ENCODE measurements at places on chromosomes 11 and 22.

GRCh38 chr22:46661221-46661851 lies 41.1 kb downstream of the GRAMD4 start:
- no peak for DNase-seq

DNA sequence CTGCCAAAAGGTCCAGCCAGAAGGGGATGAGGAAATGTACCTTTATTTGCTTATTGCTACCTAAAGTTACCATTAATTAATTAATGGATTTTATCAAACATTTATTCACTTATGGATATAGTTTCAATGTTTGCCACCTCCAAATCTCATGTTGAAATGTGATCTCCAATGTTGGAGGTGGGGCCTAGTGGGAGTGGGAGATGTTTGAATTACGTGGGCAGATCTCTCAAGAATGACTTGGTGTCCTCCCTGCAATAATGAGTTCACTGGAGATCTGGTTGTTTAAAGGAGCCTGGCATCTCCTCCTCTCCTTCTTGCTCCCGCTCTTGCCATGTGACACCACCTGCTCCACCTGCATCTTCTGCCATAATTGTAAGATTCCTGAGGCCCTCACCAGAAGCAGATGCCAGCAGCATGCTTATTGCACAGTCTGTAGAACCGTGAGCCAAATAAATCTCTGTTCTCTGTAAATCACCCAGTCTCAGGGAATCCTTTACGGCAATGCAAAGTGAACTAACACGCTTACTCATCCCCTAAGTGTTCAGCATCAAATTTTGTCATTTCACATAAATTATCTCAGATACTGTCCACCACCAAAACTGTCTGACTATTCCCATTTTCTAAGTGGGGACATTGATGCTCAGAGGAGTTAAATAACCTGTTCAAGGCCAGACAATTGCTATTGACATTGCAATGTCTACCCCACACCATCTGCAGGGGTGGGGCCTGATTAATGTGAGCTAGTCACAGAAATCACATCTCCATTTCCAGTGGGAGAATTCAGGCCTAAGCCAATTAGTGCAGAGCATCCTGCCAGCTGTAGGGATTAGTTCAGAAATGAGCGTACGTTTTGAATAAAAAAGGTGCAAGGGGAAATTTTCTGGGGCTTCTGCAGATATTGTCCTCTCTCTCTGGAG lies 51.6 kb upstream of the SYN3 start:
- DNase-seq, result no peak

DNA sequence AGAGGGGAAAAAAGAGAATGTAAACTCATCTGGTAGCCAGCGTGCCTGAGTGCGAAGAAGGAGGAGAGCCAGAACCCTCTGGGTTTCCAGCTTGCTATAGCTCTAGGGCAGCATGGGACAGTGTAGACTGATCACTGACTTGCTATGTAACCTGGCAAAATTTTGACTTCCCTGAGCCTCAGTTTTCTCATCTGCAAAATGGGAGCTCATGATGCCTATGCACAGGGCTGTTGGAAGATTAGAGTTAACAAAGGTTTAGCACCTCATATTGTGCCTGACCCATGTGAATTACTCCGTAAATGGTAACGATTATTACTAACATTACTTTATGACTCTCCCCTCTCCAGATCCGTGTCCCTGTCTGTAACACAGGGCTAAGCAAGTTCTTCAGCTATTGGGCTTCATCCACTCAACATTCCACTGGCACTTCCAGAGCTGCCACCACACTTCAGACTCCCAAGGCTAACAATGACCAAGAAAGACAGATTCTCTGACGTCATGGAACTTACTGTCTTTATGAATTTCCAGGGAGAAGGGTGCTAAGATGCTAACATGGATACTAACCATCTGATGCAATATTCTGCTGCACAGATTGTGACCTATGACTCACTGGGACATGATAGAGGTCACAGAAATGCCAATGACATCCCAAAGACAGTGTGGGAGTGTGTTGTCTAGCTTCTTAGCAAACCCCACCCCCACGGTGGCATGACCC lies 195.2 kb downstream of the TRIM29 start:
- no peak for DNase-seq

DNA sequence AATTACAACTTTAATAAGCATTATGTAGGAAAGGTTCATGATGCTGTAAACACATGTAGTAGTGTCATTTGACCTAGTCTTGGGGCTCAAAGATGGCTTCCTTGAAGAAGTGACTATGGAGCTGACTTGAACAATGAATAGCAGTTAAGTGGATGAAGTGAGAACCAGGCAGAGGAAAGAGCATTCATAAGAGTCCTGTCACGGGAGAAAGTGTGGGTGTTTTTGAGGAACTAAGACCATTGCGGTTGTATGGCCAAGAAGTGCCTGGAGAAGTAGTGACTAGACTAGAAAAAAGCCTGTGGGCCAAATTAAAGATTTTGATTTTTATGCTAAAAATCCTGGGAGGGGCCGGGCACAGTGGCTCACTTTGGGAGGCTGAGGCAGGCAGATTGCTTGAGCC lies 7.2 kb upstream of the IL18BP start:
- no peak for DNase-seq

DNA sequence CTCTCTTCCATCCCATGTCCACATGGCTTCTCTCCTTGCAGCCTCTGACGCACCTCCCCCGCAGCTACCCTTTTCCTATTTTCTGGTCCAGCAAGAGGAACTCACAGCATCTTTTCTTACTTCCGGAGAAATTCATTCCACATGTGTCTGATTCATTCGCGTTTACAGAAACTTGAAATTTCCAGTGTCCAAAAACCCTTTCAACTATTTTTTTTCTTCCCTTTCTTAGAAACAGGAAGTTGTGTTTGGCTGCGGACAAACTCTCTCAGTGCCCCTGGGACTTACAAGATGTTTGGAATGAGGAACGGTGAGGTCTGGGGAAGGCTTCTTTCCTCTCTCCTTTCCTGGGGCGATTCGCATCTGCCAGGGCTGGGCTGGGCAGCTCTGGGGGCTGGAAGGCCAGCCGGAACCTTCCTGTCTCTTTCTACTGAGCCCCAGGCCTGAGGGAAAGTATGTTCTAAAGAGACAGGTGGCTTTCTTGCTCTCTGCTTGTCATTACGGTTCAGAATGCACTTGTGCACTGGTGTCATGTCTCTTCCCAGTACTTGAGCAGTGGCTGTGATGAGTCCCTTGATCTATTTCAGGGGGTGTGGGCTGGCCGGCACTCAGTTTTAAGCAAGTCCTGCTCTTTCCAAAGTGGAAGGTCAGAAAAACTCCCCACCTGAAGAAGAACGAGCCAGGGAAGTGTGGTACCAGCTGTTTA lies 27.5 kb downstream of the ADAMTS8 start:
- DNase-seq, result no peak

Data from HAP-1 (cell line).